ENCODE measurements at places on chromosomes 7 and 10.

- DNase-seq: no peak
These were observed 90.4 kb downstream of the CHST15 start for GRCh38 chr10:124003070-124003419.

DNA sequence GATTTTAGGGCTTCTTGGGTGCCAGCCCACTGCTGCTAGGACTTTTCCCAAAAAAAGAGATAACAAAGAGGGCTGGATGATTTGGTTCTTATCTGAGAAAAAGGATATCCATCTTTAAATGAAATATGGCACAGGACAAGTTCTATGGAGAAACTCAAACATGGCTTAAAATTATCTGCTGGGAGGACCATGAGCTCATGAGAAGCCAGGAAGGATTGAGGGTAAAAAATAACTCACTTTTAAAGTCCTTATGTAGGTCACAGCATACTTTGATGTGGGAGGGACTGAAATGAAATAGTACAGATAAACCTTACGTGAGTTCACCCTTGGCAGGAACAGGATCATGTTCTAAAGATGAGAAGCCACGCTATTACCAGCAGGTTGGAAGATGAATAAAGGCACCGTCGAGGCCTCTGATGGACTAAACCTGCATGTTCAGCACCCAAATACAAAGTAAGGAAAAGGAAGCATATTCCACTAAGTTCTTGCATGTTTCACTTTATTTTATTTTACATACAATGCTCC, 369.2 kb upstream of the KLF6 start:
- DNase-seq: no peak

DNA sequence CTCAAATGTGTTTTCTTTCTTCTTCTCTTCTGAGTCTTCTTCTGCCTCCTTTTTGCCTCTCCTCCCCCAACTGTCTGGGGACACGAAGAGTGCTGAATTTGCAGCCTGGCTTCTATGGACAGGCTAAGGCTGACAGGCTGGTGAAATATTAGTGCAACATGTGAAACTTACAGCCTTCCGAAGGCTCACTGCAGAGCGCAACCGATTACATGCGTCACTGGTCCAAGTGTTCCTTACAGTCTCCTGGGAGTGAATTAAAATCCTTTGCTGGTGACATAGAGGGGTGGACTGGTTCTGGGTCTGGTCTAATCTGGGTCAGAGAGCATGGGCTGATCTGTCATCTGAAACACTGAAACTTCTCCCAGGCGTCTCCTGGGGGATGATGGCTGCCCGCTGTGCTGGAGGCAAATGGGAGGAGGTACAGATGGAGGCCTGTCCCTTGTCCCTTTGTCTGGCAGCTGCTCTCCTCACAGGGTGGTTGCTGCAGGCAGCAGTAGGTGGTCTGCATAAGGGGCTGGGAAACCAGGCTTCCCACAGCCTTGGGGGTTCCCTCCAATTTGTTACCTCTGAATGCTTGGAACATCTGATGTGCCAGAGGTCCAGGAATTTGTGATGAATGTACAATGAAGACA, 143.8 kb upstream of the BMPER start:
- no peak for DNase-seq

GRCh38 chr7:149598721-149599308, 101.2 kb upstream of the ZNF746 start:
- no peak for DNase-seq

DNA sequence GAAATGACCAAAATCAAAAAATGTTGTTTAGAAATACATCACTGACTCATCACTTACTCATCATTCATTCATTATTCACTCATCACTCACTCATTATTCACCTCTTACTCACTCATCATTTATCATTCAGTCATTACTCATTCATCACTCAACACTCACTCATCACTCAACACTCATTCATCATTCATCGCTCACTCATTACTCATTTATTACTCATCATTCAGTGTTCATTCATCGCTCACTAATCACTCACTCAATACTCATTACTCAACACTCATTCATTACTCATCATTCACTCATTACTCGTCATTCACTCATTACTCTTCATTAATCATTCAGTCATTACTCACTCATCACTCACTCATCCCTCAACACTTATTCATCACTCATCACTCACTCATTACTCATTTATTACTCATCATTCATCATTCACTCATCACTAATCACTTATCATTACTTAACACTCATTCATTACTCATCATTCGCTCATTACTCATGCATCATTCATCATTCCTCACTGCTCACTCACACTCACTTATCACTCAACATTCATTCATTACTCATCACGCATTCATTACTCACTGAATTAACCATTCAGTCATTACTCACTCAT, 238.5 kb downstream of the ADARB2 start:
- no peak for DNase-seq

DNA sequence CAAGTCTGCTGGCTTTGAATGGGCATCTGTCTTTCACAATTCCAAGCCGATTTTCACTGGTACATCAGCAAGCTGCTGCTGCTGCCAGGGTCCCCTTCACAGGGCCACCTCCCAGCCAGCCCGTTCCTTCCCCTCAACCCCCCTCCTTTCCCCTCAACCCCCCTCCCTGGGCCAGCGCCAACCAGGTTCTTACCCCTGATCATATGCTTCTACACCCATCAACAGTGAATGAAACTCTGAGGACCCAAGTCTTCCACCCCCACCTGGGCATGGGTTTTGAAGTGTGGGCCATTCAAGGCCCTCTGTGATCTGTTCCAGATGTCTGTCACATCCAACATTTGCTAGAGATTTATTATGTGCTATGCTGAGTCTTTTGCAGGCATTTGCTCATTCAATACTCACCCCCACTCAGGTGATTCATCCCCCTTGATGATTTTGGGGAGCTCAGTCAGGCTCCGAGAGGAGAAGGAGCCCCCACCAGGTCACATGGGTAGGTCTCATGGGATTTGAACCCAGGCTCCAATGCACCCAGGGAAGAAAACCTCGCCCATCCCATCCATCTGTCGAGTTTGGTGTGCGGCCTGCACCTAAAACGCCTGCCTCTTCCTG, 52.7 kb upstream of the FOXK1 start:
- DNase-seq: no peak

- no peak for DNase-seq
These were observed 66.8 kb upstream of the CYP26C1 start for GRCh38 chr10:92993699-92994272.

DNA sequence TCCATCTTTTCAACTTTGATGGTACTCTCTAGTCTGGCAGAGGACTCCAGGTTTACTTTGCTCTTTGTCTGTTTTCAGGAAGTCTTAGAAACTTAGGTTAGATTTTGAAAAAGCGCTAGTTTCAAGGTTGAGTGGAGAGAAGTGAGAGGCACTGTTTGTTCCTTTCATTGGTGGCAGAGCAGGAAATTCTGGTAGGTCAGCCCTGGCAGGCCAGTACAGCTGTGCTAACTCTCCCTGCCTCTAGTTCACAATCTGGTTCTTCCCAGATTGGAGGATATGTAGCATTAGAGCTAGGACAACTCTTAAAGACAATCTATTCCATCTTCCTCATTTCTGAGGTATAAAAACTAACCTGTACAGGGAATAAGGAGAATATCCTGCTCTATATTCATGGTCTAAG, 160.9 kb upstream of the FZD1 start:
- DNase-seq: no peak

DNA sequence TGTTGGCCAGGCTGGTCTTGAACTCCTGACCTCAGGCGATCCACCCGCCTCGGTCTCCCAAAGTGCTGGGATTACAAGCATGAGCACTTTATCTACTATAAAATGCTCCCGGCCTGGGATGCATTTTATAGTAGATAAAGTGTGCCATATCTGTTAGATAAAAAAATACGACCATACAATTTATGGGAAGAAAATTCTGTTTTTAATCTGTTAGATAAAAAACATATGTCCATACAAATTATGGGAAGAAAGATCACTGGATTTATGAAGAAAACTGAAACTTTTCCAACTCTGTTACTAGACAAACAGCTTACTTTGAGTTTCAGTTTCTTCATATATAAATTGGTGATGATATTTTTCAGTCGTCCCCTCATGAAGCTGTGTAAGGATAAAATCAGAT, 4.5 kb downstream of the TSPAN13 start:
- no peak for DNase-seq

GRCh38 chr10:93766918-93767317, 9.2 kb downstream of the LGI1 start:
- no peak for DNase-seq

DNA sequence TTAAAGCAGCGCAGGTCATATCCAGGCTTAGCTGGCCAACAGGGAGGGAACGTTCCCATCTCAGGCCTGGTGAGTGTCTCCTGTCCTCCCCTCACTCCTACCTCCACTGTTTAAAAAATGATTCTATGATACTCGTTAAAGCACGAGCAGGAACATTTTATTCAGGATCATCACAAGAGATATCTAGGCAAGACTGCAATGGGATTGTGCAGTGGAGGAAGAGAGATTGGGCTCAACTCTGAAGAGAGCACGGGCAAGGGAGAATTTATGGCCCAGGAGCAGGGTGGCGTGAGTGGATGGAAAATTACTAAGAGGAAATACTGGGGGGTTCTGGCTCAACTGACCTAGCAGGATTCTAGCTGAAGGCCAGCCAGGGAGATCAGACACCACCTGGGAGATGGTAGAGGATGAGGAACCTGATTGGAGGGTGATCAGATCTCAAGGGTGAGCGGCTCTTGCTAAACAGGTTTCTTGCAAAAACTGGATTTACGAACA, 9.0 kb upstream of the HSPB1 start:
- no peak for DNase-seq

GRCh38 chr10:67550838-67551402, 145.1 kb downstream of the CTNNA3 start:
- no peak for DNase-seq

GRCh38 chr10:14681802-14682201, 92.9 kb downstream of the FAM107B start:
- no peak for DNase-seq

DNA sequence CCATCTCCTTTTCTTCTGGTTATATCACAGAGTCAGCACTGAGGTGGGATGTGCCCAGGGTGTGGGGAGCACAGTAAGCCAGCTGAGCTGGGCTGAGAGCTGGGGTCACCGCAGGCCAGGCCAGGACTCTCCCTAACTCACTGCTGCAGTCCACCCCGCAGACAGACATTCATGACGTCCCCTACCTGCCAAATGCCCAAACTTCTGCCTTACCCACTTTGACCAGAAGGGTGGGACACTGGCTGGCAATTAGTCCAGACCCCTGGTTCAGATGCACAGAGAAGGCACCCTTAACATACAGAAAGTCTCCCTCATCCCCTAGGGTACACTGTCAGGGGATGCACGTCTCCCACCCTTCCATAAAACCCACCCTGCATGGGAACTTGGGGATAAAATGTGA, 2.1 kb downstream of the DRGX start:
- no peak for DNase-seq

DNA sequence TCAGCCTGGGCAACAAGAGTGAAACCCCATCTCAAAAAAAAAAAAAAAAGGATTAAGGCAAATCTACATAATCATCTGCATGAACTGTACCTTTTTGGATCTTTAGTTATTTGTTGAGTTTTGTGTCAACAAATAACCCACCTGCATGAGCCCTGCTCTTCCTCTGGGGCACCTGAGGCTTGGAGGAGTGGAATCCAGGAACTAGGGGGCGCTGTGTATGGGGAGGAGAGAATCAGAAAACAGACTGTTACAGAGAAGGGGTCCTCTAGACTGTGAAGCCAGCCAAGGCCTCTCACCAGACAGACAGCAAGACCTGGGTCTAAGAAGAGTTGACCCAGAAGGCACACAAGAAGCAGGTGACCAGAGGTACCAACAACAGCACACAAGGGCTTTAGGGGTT, 682.8 kb upstream of the NRP1 start:
- no peak for DNase-seq

DNA sequence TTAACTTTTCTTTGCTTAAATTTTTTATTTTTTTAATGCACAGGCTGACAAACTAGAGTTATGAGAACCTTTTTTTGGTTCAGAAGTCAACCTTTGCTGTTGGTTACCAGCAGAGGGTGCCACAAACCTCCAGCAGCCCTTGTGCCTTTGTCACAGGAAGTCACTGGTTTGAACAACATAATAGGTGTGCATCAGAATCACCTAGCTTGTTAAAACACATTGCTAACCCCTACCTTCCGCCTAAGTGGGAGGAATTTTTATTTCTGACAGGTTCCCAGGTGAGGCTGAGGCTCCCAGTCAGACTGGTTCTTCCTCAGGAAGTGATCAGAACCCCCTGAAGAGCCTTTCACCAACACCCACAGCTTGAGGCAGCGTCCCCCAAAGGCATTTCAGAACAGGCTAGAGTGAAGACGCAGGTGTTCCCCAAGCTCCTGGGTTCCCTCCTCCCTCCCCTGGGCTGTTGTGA, 22.6 kb upstream of the VDAC2 start:
- no peak for DNase-seq

- DNase-seq: no peak
These were observed 35.3 kb upstream of the DUSP5 start for GRCh38 chr10:110462166-110463095.

GRCh38 chr7:111535142-111535870, 27.0 kb downstream of the IMMP2L start:
- no peak for DNase-seq

DNA sequence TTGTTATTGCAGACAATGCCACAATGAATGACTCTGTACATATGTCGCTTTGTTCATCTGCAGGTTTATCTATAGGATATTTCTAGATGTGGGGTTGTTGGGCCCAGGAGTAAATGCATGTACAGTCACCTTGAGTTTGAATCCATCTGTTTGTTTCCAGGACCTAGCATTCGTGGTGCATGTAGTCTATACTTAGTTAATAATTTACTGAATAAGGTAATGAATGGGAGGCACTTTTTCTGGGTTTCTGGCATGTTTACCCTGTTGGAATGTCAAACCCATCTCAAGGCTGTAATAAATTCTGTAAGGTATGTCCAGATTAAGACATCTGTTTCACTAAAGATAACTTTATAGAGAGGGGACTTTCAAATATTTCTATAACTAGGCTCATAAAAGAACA, 23.5 kb downstream of the HECTD2 start:
- no peak for DNase-seq

DNA sequence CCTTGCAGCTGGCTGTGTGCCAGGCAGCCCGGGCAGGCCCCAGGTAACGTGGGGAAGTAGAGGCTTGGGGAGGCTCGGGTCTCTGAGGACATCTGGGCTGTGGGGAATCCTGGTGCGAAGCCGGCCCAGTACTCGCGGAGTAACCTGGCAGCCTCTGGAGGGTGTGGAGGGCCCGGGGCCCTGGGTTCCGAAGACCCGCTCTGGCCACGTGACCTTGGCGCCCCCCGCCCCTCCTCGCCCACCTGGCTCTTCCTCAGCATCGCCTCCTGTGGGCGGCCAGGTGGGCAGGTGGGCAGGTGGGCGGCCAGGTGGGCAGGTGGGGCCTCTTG, 143.1 kb downstream of the WDR37 start:
- no peak for DNase-seq

DNA sequence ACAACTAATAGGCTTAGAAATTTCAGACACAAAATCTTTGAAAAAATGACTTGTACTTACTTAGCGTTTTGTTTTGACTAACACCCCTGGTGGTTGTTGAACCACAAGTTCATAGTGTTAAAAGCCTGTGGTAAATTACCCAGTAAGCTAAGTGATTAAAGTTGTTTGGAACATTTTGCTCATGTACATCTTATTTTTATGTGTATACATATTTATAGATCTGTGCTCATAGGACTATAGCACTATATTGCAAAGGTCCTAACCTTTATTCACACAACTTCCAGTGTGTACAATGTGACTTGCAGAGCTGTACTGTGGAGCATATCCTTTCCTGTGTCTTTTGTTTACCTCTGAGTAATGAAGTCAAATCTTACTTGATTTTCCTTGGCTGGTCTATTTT, 79.6 kb downstream of the BMPR1A start:
- no peak for DNase-seq
